MCF 10A (cell line): ENCODE measurements at places on chromosomes 11 and 22. TPM values are rescaled to one million over a fixed set of nuclear protein-coding genes. Genes with fewer than 3 reads are reported as not detected.

The CHORDC1 gene
- 47.7 and 62.0 TPM in 2 replicates for total RNA-seq

The TUB gene
- 1.4 and 1.8 TPM in 2 replicates for total RNA-seq

The EIF1AD gene
- total RNA-seq = 21.7 and 33.5 TPM in 2 replicates

The SCGB1D2 gene
- total RNA-seq = not detected in 2 replicates

The PYGM gene
- total RNA-seq = 0.09 and 0.10 TPM in 2 replicates

The GGT5 gene
- total RNA-seq = 31.5 and 34.6 TPM in 2 replicates

The PLEKHA7 gene
- total RNA-seq = 1.7 and 2.8 TPM in 2 replicates

The CDC42EP2 gene
- total RNA-seq = 24.5 and 35.0 TPM in 2 replicates

The GLB1L2 gene
- 11.1 and 17.0 TPM in 2 replicates for total RNA-seq

The MOGAT2 gene
- not detected in 2 replicates for total RNA-seq
